ENCODE measurements at places on chromosomes 13 and 19. TPM values are rescaled to one million over a fixed set of nuclear protein-coding genes. Genes with fewer than 3 reads are reported as not detected.
A peak's percentile ranks its signal among the peaks of the same experiment; 100 is the strongest.

DNA sequence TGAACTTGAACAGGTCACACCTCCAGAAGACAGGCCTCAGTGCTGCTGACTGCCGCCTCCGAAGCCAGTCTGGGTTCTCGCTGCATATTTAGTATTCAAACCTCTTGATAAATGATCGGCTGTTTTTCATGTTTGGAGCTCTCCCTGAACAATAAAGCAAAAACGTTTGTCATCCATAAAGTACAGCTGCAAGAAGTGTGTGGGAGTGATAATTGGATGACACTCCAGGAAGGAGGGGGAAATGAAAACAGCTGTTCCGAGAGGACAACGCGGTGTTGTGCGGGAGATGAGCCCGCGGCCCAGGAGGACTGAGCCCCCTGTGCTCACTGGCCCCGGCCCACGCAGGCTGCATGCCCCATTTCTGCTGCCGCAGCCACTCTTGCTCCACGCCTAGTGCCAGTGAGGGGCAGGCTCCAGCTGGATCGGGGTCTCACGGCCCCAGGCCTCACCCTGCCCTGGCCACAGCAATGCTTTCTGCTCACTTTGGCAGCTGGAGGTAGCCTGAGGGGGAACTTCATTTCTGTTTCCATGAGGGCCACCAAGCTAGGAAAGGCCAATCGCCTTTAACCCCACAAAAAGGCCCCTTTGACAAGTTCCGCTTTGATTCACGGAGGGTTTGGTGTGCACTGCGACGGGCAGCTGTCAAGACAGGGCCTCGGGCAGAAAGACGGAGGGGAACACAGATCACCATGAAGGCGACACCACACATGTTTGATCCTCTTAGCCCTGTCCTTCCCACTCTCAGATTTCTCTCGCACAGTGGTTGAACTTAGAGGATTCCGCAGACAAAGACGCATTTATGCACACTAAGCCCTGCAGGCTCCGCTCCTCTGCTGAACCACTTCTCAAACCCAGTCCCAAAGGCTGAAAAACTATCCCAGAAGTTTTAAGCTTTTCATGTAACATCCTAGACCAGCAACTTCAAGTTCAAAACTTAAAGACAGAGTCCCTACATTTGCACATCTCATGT lies 537.6 kb downstream of the EFNB2 start:
- no peaks in the 10 kb centered on the region for H3K27me3 ChIP-seq
- H3K27ac ChIP-seq = peak overlapping the region; percentile 57
- H3K4me1 ChIP-seq = no peaks in the 10 kb centered on the region
- no peak overlapping the region for H3K4me3 ChIP-seq

DNA sequence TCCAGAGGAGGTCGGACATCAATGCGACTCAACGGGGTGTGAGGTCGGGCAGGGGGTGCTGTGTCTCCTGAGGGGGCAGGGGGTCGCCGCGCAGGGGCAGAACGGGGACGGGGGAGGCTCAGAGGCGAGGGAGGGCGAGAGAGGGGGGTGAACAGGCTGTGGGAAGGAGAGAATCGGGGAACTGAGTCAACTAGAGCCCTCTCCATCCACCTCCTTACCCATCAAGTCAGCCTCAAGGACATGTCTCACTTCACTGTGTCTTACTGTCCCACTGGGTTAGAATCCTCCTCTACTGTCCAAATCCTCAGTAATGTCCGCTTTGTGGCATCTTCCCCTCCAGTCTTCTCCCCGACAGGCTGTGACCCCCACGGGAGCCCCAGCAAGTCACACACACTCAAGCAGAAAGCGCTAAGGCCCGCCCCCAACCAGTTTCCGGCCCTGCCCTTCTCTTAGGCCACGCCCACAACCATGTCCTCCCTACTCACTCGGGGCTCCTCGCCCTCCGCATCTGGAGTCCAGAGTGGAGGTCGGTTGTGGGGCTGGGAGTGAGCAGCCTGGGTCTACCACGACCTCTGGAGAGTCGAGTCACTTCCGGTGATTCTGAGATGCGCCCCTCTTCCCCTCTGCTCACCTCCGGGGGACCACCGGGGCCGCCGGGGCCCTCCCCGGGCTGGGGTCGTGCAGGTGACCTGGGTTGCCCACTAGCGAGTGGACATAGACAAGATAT lies 9.3 kb downstream of the PLEKHA4 start:
- H3K27ac ChIP-seq = no peak overlapping the region
- peak; percentile 68 for DNase-seq
- H3K36me3 ChIP-seq = no peaks in the 10 kb centered on the region

- peaks cover 76% of the 10 kb centered on the region for H3K27me3 ChIP-seq
- peak; percentile 71 for DNase-seq
- no peaks in the 10 kb centered on the region for H3K36me3 ChIP-seq
- no peaks in the 10 kb centered on the region for H3K4me1 ChIP-seq
- peak overlapping the region; percentile 59 for H3K4me3 ChIP-seq
Observed at GRCh38 chr19:47022541-47023447, 3.2 kb downstream of the NPAS1 start.

GRCh38 chr19:41869374-41869955 lies 7.6 kb upstream of the CD79A start:
- peak overlapping the region; percentile 6 for H3K27ac ChIP-seq
- H3K27me3 ChIP-seq = no peaks in the 10 kb centered on the region
- H3K4me3 ChIP-seq = no peak overlapping the region
- peaks cover 66% of the 10 kb centered on the region for H3K36me3 ChIP-seq
- peaks cover 6% of the 10 kb centered on the region for H3K4me1 ChIP-seq

GRCh38 chr19:47494211-47494547 lies 10.2 kb upstream of the KPTN start:
- no peak for DNase-seq
- H3K27me3 ChIP-seq = no peaks in the 10 kb centered on the region
- no peaks in the 10 kb centered on the region for H3K4me1 ChIP-seq
- no peak overlapping the region for H3K4me3 ChIP-seq
- H3K27ac ChIP-seq = no peak overlapping the region

GRCh38 chr19:4338441-4339355 lies at the start of gene STAP2:
Gene STAP2 (minus strand): TSS chr19:4338827. CDS start chr19:4338753, 74 bp downstream.
- peak within 1 kb of the TSS; percentile 58 for H3K4me3 ChIP-seq
- H3K27ac ChIP-seq = peak within 1 kb of the TSS; percentile 81
- no peaks in the 10 kb centered on the region for H3K27me3 ChIP-seq
- peak; percentile 80 for DNase-seq

- H3K36me3 ChIP-seq = peaks cover 95% of the 10 kb centered on the region
- H3K27me3 ChIP-seq = no peaks in the 10 kb centered on the region
- peak overlapping the region; percentile 16 for H3K27ac ChIP-seq
- DNase-seq = peak; percentile 70
- H3K4me3 ChIP-seq = no peak overlapping the region
- H3K4me1 ChIP-seq = no peaks in the 10 kb centered on the region
Observed at GRCh38 chr13:98405107-98405571, 171.8 kb downstream of the STK24 start.

- H3K36me3 ChIP-seq = no peaks in the 10 kb centered on the region
- peaks cover 18% of the 10 kb centered on the region for H3K4me1 ChIP-seq
- H3K4me3 ChIP-seq = no peak overlapping the region
- H3K27me3 ChIP-seq = no peaks in the 10 kb centered on the region
Observed at GRCh38 chr13:26497968-26498511, 59.4 kb upstream of the WASF3 start.

GRCh38 chr13:27463500-27463899 lies 13.1 kb upstream of the MTIF3 start:
- no peak overlapping the region for H3K27ac ChIP-seq
- no peaks in the 10 kb centered on the region for H3K4me1 ChIP-seq
- DNase-seq = no peak
- peaks cover 5% of the 10 kb centered on the region for H3K27me3 ChIP-seq
- no peaks in the 10 kb centered on the region for H3K36me3 ChIP-seq

- no peaks in the 10 kb centered on the region for H3K4me1 ChIP-seq
- H3K27me3 ChIP-seq = peaks cover 13% of the 10 kb centered on the region
- H3K27ac ChIP-seq = no peak overlapping the region
- no peak for DNase-seq
- no peak overlapping the region for H3K4me3 ChIP-seq
Observed at GRCh38 chr13:43611281-43612273, 175.2 kb downstream of the ENOX1 start.

DNA sequence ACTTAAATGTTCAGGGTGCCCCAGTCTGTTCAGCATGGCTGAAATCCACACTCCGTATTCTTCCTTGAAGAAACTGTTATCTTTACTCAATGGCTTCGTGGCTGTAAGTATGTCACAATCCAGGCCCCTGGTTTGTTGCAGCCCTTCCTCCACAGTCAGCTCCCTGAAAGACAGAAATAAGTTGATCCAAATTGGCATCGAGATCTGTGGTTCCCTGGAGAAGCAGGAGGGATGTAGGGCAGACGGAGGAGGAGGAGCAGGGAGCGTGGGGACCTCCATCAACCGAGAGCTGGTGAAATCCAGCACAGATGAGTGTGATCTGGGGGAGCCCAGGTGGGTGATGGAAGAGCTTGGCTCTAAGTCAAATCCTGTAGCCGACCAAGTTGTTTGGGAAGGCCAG lies 304 bp downstream of the TSPAN16 start:
- H3K4me3 ChIP-seq = no peak overlapping the region
- peaks cover 6% of the 10 kb centered on the region for H3K4me1 ChIP-seq
- no peaks in the 10 kb centered on the region for H3K36me3 ChIP-seq
- H3K27me3 ChIP-seq = no peaks in the 10 kb centered on the region

- DNase-seq = no peak
- H3K27ac ChIP-seq = no peak overlapping the region
- peak overlapping the region; percentile 93 for H3K4me3 ChIP-seq
- peaks cover 5% of the 10 kb centered on the region for H3K27me3 ChIP-seq
Observed at GRCh38 chr13:26219726-26220125, 2.4 kb downstream of the RNF6 start.

DNA sequence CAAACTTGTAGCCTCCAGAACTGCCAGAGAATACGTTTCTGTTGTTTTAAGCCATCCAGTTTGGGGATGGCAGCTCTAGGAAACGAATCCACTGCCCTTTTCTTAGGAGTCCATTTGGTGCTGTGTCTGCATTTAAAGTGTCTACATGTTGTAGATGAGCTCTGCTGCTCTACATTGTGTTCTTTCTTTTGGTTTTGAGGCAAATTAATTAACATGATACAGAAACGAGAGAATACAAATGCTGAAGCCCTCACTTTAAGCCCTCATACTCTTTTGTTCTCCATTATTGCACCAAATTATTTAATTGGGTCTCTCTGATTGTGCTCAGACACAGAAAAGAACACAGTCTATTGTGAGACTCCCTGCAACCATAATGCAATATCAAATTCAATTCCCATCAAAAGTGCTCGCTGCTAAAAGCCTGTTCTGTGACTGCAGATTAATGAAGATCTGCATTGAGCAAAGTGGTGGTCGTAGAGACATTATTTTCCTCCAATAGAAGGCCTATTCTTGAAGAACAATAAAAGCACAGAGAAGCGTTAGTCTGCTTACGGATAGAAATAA lies 166.3 kb upstream of the SOX21 start:
- H3K27me3 ChIP-seq = peaks cover 8% of the 10 kb centered on the region
- no peak for DNase-seq

GRCh38 chr13:98490866-98491265 lies 86.0 kb downstream of the STK24 start:
- peaks cover 7% of the 10 kb centered on the region for H3K36me3 ChIP-seq
- H3K27me3 ChIP-seq = no peaks in the 10 kb centered on the region
- H3K27ac ChIP-seq = no peak overlapping the region

- no peaks in the 10 kb centered on the region for H3K4me1 ChIP-seq
- no peak overlapping the region for H3K4me3 ChIP-seq
- DNase-seq = no peak
- no peaks in the 10 kb centered on the region for H3K36me3 ChIP-seq
- no peak overlapping the region for H3K27ac ChIP-seq
Observed at GRCh38 chr19:9076901-9077300, 10.0 kb upstream of the OR1M1 start.

- no peak for DNase-seq
- H3K4me1 ChIP-seq = peaks cover 12% of the 10 kb centered on the region
- H3K27me3 ChIP-seq = peaks cover 98% of the 10 kb centered on the region
Observed at GRCh38 chr19:1468274-1468820, 10.7 kb downstream of the C19orf25 start.

DNA sequence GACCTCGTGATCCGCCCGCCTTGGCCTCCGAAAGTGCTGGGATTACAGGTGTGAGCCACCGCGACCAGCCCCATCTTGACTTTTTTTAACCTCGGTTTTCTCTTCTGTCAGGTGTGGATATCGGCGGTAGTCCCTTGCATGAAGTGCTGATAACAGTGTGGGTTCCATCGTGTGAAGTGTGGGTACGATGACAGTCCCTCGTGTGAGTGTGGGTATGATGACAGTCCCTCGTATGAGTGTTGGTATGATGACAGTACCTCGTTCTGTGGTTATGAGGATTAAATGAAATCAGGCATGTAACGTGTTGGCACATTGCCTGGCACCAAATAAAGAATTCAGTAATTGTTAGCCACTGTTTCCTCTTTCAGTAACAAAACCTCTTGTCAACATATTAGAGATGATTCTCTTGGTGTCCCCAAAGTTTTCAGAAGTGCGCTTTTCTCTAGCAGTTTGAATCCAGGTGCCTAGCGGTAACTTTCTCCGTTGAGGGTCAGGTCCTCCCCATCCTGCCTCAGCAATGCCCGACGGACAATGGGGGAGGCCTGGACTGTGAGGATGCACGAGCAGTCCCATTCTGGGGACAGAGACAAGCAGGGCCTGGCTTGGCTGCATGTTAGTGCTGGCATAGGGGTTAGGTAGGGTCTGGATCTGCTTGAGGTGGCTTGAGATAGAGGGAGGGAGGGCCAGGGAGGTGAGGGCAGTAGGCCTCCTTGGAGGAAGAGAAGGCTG lies 15.3 kb downstream of the GATAD2A start:
- no peak overlapping the region for H3K27ac ChIP-seq
- DNase-seq = no peak
- H3K27me3 ChIP-seq = no peaks in the 10 kb centered on the region
- no peaks in the 10 kb centered on the region for H3K4me1 ChIP-seq

DNA sequence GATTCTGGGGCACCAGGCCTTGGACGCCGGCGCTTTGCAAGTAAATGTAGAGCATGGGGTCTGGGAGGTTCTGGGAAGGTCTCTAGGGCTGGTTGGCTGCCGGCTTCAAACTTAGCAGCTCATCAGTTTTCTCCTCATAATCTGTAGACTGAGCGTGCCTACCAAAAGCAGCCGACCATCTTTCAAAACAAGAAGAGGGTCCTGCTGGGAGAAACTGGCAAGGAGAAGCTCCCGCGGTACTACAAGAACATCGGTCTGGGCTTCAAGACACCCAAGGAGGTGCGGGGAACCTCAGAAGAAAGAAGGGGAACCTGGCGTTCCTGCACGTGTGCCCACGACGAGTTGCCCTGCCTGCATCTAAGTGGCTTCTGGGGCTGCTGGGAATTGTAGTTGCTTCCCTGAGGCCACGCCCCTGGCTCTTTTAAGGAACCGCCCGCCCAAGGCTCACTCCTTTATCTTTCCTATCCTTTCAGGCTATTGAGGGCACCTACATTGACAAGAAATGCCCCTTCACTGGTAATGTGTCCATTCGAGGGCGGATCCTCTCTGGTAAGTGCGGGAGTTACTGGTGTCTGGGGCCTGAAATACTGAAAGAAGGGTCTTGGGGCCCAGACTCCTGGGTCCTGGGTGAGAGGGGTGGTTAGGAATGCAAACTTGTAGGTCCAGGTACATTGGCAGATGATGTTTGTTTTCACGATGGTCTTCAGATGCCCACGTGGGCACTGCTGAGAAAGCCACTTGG lies 984 bp downstream of the RPS11 start:
- H3K36me3 ChIP-seq = peaks cover 41% of the 10 kb centered on the region
- H3K4me3 ChIP-seq = peak overlapping the region; percentile 99
- H3K27me3 ChIP-seq = no peaks in the 10 kb centered on the region
- H3K4me1 ChIP-seq = peaks cover 12% of the 10 kb centered on the region
- peak; percentile 79 for DNase-seq

- H3K36me3 ChIP-seq = no peaks in the 10 kb centered on the region
- no peak overlapping the region for H3K27ac ChIP-seq
- no peaks in the 10 kb centered on the region for H3K27me3 ChIP-seq
Observed at GRCh38 chr13:22967669-22968068, 213.1 kb upstream of the SGCG start.

NLRP11 gene
- not detected for total RNA-seq

ZNF433 gene
- total RNA-seq = 8.9 TPM

PRODH2 gene
- 1.0 TPM for total RNA-seq

KL gene
- total RNA-seq = 0.09 TPM

CYP4F2 gene
- not detected for total RNA-seq
